Aorta (tissue), 5 donors: ENCODE measurements at places on chromosomes 11 and 22.

DNA sequence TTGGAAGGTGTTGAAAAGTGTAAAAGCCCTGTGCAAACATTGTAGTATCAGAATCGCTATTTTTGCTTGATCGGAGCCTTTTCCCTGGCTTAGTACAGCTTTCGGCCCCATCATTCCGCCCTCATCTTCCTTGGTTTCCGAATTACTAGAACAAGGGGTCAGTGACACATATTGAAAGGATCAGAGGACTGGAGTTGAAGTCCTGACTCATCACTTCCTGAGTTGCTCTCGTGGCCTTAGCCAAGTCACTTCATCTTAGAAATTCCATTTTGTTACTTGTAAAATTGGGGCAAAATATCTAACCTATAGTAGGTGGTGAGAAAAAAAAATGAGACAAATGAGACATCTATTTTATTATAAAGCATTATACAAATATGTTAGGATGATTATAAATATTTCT, 375.0 kb downstream of the NTM start:
- H3K27me3 ChIP-seq, result no peaks in the 10 kb centered on the region
- no peak overlapping the region for H3K27ac ChIP-seq
- peaks cover 4% of the 10 kb centered on the region for H3K4me1 ChIP-seq
- no peak for DNase-seq
- no peak overlapping the region for H3K4me3 ChIP-seq
- H3K36me3 ChIP-seq, result no peaks in the 10 kb centered on the region

DNA sequence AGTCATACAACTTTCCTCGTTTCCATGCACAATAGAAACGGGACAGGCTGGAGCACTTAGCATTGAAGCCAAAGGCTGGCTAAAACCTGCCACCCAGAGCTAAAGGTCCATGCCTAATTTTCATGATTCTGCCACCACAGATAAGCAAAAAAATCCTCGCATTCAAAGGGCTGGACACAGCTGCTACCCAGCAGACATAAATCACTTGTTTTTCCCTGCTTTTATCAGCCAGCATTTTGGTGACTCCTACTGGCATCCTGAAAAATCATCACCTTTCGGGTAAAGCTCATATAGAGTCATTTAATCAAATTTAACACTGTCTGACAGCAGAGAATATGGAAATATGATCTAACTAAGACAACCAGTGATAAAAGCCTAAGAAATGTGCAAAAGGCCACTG, 37.9 kb downstream of the ALG9 start:
- DNase-seq, result no peak
- no peak overlapping the region for H3K27ac ChIP-seq
- no peaks in the 10 kb centered on the region for H3K27me3 ChIP-seq
- H3K36me3 ChIP-seq, result peaks cover 7% of the 10 kb centered on the region

- no peaks in the 10 kb centered on the region for H3K27me3 ChIP-seq
- H3K36me3 ChIP-seq, result no peaks in the 10 kb centered on the region
- no peak overlapping the region for H3K4me3 ChIP-seq
These were observed 43.8 kb upstream of the OR5P2 start for GRCh38 chr11:7840578-7840977.

DNA sequence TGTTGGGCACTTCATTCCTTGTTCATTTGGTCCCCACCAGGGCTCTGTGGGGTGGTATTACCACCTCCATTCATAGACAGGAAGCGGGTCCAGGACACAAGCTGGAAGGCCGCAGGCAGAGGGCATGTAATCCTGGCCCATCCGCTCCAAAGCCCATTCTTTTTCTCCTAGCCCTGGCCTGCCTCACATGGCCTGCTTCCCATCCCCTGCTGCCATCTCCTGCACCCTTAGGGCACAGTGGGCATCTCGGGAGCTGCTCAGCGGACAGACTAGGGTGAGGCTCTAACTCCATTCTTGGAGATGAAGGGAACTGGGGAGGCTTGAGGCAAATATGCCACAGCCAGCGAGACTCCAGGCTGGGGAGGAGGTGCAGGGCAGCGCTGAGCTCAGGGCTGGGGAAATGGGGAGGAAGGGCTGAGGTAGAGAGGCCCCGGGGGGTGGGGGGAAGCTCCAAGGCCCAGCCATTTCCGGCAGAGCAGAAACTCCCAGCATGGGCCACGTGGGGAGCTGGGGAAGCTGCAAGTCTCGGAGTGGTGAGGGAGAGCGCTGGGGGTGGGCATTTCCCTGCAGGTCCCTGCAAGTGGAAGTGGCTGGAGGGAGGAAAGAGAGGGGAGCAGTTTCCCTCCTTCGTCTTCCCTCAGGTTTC, 14.3 kb upstream of the BCL9L start:
- DNase-seq, result peak; percentile 66
- no peak overlapping the region for H3K27ac ChIP-seq
- H3K4me1 ChIP-seq, result no peaks in the 10 kb centered on the region
- H3K4me3 ChIP-seq, result no peak overlapping the region

DNA sequence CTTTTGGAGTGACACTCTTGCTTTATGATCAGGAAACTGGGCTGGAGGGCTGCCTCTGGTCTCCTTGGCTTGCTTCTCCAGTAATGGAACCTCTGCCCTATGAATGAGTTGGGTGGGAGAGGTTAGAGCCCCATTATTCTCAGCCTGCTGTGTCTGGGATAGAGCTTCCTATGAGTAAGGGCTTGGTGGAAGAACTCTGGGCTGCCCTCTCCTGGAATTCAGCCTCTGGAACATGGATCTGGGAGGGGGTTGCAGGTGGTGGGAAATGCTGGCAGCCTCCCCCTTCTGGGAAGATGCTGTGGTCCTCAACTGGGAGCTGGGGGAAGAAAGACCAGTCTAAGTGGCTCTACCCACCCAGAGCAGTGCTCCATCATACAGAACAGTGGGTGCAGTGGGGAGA, 81.8 kb upstream of the SYN3 start:
- H3K4me3 ChIP-seq, result no peak overlapping the region
- no peak for DNase-seq
- H3K27me3 ChIP-seq, result no peaks in the 10 kb centered on the region

- no peaks in the 10 kb centered on the region for H3K4me1 ChIP-seq
- no peak overlapping the region for H3K27ac ChIP-seq
- no peaks in the 10 kb centered on the region for H3K27me3 ChIP-seq
These were observed 37.6 kb upstream of the THY1 start for GRCh38 chr11:119460582-119460981.

DNA sequence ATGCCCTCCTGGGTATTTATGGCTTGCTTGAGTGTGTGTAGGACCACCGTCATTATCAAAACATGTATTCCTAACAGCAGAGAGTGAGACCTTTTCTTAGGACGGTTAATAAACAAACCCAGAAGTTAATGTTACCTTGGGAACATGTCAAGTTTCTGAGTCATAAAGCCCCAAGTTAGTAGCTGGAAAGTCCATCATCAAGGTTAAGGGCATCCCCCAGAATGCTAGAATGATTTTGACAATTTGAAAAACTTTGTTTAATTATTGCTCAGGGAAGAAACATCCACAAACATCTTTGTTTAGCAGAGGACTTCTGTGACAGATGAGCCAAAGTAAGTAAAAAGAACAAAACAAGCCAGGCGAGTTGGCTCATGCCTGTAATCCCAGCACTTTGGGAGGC, 20.0 kb downstream of the CAVIN3 start:
- no peak overlapping the region for H3K4me3 ChIP-seq
- no peaks in the 10 kb centered on the region for H3K36me3 ChIP-seq
- H3K27ac ChIP-seq, result no peak overlapping the region
- H3K4me1 ChIP-seq, result no peaks in the 10 kb centered on the region
- no peaks in the 10 kb centered on the region for H3K27me3 ChIP-seq

DNA sequence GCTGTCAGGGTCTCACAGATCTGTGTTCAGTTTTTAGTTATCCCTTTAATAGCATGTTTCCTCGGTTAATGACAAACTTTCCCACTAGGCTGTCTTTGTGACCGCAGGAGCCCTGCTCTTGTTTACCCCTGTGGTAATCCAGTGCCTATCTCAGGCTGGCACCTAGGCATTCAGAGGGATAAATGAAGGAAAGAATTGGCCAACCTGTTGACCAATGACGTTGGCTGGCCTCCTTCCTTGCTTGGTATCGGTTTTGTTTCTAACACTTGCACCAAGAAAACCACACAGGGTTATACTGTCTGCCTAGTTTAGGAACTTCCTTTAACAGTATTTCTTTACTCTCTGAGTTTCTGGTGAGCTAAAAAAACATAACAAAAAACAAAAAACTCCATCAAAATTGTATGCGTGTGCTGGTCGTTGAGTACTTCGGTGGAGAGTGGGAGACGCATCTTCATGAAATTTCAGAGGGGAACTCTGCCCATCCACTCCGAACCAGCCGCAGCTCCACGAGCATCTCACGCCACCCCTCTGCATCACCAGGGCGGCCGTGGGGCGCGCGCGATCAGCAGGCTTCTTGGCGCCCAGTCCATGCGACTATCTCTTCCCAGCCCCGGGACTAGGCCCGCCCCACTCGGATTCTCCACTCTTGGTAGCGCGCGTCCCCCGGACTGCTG, 563 bp upstream of the ENDOD1 start:
- no peak for DNase-seq
- H3K36me3 ChIP-seq, result no peaks in the 10 kb centered on the region
- H3K27me3 ChIP-seq, result no peaks in the 10 kb centered on the region
- H3K27ac ChIP-seq, result peak overlapping the region; percentile 55
- no peaks in the 10 kb centered on the region for H3K4me1 ChIP-seq
- H3K4me3 ChIP-seq, result peak overlapping the region; percentile 84

GRCh38 chr22:28004021-28004420, 85.0 kb upstream of the PITPNB start:
- H3K36me3 ChIP-seq, result no peaks in the 10 kb centered on the region
- H3K4me1 ChIP-seq, result no peaks in the 10 kb centered on the region
- DNase-seq, result no peak
- no peaks in the 10 kb centered on the region for H3K27me3 ChIP-seq
- no peak overlapping the region for H3K27ac ChIP-seq
- no peak overlapping the region for H3K4me3 ChIP-seq

GRCh38 chr11:28913883-28914282, 805.7 kb downstream of the METTL15 start:
- no peak for DNase-seq
- no peaks in the 10 kb centered on the region for H3K27me3 ChIP-seq
- no peak overlapping the region for H3K27ac ChIP-seq
- H3K36me3 ChIP-seq, result no peaks in the 10 kb centered on the region
- no peak overlapping the region for H3K4me3 ChIP-seq

- DNase-seq, result no peak
- no peak overlapping the region for H3K4me3 ChIP-seq
- H3K27ac ChIP-seq, result no peak overlapping the region
These were observed 4.9 kb upstream of the PPARA start for GRCh38 chr22:46145361-46145851.
